ENCODE measurements at places on chromosomes 3 and 15. TPM values are rescaled to one million over a fixed set of nuclear protein-coding genes. Genes with fewer than 3 reads are reported as not detected.

GRCh38 chr3:34109021-34109420 lies 310.6 kb downstream of the PDCD6IP start:
- DNase-seq: no peak

SLC9A9 gene
- total RNA-seq: 0.48 TPM

DNA sequence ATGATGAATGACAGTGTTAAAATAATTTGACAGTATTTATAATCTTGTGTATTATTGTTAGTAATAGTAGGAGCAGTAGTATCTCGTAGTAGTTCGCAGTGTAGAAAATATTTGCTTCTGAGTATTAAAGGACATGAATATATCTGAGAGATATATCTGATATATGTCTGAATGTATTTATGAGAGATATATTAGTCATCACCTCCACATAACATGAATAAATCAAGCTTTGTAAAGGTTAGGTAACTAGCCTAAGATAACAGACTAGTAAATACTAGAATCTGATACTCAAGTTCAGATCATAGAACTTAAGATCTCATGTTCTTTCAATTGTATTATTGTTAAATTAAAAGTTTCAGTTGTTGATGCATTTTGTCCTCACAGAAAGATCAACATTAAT lies 130.5 kb downstream of the UBE2E2 start:
- DNase-seq: no peak

- DNase-seq: no peak
Measured at GRCh38 chr15:73165435-73165834, 113.2 kb downstream of the NEO1 start.

- DNase-seq: no peak
Measured at GRCh38 chr3:115760716-115761115, 137.4 kb downstream of the GAP43 start.

GRCh38 chr3:51395493-51396213 lies 4.6 kb downstream of the RBM15B start:
- no peak for DNase-seq

PDZRN3 gene
- total RNA-seq: 5.5 TPM

MINAR1 gene
- total RNA-seq: 0.74 TPM
